Cortex of kidney (tissue), 1 donor: ENCODE measurements at places on chromosomes 5 and 9.

DNA sequence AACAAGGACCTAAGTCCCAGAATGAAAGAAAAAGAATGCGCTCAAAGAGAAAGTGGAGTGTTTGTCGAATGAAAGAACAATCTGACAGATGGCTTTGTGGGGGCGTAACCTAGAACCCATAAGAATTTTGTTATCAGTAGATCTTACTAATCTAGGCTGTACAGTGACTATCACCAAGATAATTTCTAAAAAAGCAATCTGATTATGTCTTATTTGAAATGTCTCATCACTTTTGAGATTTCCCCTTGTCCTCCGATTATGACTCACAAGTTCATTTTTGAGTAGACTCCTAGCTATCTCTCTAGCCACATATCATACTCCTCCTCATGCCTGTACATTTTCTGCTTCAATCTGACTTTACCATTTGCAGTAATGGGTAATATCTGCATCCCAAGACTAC is 135.6 kb upstream of the SMARCA2 start:
- DNase-seq: no peak

DNA sequence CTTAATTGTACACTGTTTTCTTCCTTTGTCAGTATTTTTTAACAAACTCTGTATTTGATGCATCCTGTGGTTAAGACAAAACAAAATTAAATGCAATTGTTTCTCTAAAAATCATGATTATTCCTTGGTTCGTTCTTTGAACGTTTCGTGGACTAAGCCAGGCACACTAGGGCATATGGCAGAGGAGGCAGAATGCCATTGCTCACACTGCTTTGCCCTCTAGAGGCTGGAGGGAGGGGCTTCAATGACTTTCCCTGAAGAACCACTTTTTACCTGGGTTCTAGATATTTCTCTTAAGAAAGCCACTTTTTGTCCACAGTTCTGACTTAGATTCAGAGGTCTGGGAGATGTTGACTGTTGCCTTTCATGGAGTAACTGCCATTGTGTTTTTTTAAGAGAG is 236.2 kb upstream of the ADAMTSL1 start:
- DNase-seq: no peak

- no peak for DNase-seq
Observed at GRCh38 chr5:77719666-77720363, 56.3 kb downstream of the TBCA start.

- DNase-seq: no peak
Observed at GRCh38 chr9:30524311-30524710, 1860.1 kb upstream of the ACO1 start.

- DNase-seq: no peak
Observed at GRCh38 chr5:20609126-20609525, 621.1 kb upstream of the CDH18 start.

DNA sequence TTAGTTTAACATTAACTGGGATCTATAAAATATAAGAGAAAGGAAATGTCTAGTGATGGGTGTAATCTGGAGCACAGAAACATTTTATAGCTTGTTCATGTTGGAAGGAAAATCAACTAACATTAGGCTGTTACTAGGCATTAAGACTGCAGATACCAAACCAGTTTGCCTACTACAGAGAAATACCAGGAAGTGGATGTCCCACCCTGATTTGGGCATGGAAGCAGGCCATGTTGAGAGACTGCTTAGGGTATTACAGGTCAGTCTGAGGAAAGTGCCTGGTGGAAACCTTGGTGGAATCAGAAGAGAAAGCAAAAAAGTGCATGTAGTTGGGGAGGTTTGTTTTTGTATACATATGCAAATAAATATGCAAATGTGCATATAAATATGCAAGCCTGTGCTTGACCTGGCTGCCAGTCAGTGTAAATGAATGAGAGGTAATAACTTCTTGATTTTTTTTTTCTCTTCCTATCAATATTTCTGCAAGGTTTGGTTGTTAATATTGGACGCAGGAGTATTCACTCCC is 9.6 kb upstream of the CCDC112 start:
- no peak for DNase-seq

GRCh38 chr9:133875131-133875530 is 117.0 kb downstream of the VAV2 start:
- no peak for DNase-seq

DNA sequence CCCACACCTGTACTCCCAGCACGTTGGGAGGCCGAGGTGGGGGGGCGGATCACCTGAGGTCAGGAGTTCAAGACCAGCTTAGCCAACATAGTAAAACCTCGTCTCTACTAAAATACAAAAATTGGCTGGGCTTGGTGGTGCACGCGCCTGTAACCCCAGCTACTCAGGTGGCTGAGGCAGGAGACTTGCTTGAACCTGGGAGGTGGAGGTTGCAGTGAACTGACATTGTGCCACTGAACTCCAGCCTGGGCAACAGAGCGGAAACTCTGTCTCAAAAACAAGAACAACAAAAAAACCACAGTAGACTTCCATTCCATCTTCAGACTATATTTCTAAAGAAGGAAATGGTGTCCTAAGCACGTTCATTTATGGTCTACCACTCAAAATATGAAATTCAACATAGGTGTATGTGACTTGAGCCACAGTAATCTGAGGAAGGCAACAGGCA is 14.2 kb upstream of the SERINC5 start:
- no peak for DNase-seq
